ENCODE measurements at places on chromosomes 2 and 18.

- no peak for DNase-seq
Observed at GRCh38 chr2:229453230-229453629, 182.1 kb upstream of the PID1 start.

DNA sequence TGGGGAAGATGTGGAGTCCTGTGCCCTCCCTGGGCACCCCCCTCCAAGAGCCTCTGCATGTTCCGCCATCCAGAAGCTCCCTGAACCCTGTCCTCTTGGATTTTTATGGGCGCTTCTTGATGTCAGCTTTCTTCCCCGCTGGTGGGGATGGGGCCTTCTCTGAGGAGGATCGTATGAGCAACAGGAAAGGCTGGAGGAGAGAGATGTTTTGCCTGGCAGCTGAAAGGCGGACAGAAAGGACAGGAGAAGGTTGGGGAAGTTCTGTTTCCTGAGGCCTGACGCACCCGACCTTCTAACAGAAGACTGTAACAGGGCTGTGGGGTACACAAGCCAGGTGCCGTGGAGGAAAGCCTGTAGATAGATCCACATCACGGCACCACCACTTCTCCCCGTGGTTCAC, 238.8 kb downstream of the LDLRAD4 start:
- DNase-seq, result no peak

- DNase-seq, result no peak
Observed at GRCh38 chr2:219451661-219452360, 17.2 kb downstream of the SPEG start.

DNA sequence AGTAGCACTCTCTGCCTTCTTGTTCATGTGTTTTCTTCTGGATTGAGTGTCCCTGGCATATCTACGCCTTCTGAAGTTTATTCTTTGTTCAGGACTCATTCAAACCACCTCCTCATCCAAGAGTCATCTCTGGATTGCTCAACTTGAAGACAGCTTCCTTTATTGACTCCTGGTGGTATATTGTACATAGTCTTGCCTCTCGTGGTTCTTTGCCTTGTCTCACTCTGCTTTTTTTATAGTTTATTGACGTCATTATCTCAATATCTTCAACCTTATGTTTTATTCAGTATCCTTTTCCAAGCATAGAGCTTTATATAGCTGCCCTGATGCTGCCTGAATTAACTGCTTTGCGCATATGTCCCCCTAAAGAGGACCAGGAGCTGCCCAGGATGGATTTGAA, 161.7 kb downstream of the INSIG2 start:
- no peak for DNase-seq

- no peak for DNase-seq
Observed at GRCh38 chr18:35000457-35000856, 40.8 kb upstream of the MAPRE2 start.

DNA sequence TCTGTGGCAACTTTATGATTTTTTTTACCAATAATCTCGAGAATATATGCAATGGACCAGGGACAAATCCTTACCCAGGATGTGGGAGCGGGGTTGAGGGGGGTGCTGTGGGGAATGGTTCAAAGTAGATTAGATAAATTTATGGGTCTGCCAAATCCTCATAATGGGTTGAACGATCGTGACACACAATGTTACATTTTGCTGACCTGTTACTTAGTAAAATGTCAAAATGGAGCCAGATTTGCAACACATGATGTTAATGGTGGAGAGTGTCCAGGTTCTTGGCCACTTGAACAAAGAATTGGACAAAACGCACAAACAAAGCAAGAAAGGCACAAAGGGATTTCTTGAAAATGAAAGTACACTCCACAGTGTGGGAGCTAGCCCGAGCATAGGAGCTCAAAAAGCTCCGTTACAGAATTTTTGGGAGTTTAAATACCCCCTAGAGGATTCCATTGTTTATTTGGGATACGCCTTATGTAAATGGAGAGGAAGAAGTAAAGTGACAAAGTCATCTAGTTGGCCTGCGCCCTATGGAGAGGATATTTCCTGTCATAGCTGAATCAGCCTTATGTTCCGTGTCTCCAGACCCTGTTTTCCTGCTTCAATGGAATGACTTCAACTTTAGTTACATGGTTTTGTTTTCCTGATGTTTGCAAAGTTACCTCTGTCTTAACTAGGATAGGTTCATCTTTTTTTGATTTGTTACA, 776.0 kb downstream of the DCC start:
- DNase-seq, result no peak

GRCh38 chr2:79717364-79718007, 204.6 kb downstream of the CTNNA2 start:
- no peak for DNase-seq

GRCh38 chr2:207032490-207032889, 93.2 kb downstream of the CPO start:
- DNase-seq, result no peak

DNA sequence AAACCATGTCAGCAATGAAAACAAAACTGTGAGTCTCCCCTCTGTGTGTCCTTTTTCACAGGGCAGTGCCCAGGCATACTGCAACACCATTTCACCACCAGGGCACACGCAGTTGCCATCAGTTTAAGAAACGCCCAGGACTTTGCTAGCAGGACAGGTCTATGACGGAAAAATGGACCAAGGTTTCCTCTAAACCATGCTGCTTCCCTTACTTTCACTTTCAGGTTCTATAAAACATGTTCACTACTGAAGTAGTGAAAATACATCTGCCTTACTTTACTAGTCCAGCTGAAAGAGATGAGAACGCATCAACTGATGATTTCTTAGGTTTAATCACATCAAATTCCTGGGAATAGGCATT, 110.5 kb downstream of the TCF4 start:
- no peak for DNase-seq
